ENCODE measurements at places on chromosomes 6 and 20.

GRCh38 chr6:81031416-81031815 lies 721.1 kb downstream of the TENT5A start:
- DNase-seq: no peak

- no peak for DNase-seq
Measured at GRCh38 chr6:5814901-5815300, 191.8 kb downstream of the NRN1 start.

DNA sequence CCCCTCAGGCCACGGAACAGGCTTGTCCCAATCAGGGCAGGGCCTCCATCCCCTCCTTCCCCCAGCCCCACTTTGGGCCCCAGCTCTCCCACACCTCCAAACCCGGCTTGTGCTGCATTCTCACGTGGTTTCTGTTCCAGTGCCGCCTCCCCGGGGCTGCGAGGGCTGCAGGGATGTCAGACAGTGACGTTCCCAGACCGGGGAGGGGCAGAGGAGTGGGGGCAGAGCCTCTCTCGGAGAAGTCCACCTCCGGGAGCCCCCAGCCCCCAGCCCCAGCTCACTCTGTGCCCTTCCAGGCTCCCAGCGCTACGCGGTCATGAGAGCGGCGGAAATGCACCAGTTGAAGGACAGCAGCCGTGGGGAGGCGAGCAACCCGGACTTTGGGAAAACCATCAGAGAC lies 18.5 kb downstream of the SLCO4A1 start:
- DNase-seq: no peak

DNA sequence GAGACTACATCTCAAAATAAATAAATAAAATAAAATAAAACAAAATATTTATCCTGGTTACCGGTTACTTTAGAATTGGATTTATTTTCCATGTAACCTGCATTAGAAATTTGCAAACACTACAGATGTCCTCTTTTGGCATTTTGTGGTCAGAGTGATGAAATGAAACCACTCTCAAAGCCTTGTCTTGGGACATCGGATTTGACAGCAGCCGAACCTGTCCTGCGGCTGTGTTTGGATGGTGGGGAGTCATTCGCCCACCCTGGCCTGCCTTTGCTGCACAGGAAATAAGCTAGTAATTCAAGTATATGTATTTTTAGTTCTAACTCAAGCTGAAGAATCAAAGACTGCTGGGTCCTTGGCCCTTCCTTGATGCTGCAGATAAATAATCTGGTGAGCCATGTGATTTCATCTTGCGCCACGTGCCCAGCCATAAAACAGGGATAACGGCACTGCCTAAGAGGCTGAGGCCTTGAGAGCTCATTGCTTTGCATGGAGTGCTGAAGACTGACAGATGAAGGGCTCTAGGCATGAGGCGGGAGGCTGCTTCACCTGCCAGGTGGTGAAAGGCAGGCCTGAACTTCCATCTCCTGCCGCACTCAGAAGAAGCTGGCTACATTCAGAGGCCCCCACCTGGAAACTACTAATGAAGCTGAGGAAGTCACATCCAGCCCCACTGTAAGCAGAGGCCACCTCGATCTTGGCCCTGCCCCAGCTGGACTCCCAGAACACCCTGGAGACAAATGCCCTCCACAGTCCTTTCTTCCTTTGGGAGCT lies 76.9 kb downstream of the NOL4L start:
- DNase-seq: no peak

- DNase-seq: no peak
Measured at GRCh38 chr6:100426241-100426640, 38.5 kb downstream of the SIM1 start.

DNA sequence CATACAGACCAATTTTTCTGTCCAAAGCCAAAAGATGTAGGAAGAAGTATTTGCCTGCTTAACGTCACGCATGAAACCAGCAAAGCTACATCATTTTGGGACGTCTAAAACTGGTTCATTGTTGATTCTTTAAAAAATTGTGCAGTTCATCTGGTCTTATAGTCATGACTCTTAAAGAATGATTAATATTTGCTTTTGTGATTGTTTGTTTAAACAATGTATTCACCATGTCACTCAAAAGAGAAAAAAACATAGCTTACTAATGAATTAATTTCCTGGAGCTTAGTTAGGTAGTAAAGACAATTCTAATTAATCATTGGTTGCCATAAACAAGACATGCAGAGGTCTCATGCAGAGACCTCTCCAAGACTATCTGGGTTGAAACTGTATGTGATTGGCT lies 157.3 kb downstream of the RPS12 start:
- no peak for DNase-seq
